Activated naive CD8-positive, alpha-beta T cell treated with anti-CD3 and anti-CD28 coated beads, Interleukin-2, amount 10 ng/mL, durations not matched to agents 7 days and 5 days (primary cell): ENCODE measurements at places on chromosomes 16 and 17.
A peak's percentile ranks its signal among the peaks of the same experiment; 100 is the strongest.

- no peak for DNase-seq
Measured at GRCh38 chr17:79947351-79948031, 88.2 kb downstream of the TBC1D16 start.

DNA sequence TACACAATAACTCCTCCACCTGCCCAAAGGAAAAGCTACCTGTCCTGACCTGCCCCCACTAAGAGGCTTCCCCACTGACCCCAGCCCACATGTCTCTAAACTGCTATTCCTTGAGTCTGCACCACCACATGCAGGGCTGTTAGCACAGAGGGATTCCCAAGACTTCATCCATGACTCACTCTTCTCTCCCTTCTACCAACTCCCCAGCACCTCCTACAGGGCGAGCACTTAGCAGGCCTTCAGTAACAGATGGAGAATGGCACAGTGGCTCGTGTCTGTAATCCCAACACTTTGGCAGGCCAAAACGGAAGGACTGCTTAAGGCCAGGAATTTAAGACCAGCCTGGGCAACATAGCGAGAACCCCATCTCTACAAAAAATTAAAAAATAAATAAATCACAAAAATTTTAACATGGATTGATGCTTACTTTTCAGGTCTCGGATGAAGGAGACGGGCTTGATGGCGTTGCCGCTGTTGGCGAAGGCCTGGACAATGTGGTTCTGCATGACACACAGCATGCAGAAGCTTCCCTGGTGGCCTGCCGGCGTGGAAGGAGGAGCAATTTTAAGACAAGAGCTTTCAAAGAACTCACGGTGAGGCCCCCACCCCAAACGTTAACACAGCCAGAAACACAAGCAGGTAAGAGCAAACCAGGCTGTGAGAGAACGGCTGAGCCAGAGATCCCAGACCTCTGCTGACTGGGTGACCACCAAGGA, 12.0 kb downstream of the USP36 start:
- no peak for DNase-seq

DNA sequence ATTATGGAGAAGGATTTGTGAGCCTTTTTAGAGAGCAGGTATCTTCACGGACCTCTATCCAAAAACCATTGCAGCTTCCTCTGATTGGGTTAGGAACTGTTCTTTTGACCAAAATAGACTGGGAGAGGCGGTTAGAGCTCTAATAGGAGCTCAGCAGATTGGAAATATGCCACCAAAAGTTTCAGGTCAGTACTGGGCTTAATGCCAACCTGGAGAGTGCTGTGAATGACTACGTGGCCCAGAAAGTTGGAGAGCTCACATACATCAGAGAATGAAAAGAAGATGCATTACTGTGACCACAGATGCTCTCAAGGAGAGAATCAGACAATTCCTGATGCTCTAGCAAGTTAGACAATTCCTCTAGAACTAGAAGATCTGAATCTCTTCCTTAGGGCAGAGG, 86.5 kb downstream of the ABCA8 start:
- DNase-seq: no peak

- DNase-seq: peak; percentile 21
Measured at GRCh38 chr17:80107231-80108021, 6.0 kb downstream of the GAA start.

GRCh38 chr16:68416057-68417046, 32.0 kb downstream of the SMPD3 start:
- no peak for DNase-seq

GRCh38 chr17:43330876-43331639, 67.7 kb upstream of the ARL4D start:
- DNase-seq: no peak

DNA sequence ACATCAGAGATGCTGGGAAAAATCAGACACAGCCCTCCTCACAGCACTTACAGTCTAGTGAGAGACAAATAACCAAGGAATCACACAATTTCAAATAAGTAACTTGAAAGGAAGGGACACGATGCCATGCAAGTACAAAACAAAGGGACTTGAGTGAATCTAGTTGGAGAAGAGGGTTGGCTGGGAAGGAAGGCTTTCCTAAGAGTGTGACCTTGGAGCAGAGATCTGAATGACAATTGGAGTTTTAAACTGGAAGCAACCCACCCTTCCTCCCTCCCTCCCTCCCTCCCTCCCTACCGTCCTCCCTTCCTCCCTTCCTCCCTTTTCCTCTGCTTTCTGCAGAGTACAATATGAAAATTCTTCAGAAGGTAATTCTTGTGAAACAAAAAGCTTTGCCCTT, 31.1 kb downstream of the ADAMTS18 start:
- no peak for DNase-seq

GRCh38 chr16:49601576-49601975, 228.0 kb downstream of the C16orf78 start:
- DNase-seq: no peak

DNA sequence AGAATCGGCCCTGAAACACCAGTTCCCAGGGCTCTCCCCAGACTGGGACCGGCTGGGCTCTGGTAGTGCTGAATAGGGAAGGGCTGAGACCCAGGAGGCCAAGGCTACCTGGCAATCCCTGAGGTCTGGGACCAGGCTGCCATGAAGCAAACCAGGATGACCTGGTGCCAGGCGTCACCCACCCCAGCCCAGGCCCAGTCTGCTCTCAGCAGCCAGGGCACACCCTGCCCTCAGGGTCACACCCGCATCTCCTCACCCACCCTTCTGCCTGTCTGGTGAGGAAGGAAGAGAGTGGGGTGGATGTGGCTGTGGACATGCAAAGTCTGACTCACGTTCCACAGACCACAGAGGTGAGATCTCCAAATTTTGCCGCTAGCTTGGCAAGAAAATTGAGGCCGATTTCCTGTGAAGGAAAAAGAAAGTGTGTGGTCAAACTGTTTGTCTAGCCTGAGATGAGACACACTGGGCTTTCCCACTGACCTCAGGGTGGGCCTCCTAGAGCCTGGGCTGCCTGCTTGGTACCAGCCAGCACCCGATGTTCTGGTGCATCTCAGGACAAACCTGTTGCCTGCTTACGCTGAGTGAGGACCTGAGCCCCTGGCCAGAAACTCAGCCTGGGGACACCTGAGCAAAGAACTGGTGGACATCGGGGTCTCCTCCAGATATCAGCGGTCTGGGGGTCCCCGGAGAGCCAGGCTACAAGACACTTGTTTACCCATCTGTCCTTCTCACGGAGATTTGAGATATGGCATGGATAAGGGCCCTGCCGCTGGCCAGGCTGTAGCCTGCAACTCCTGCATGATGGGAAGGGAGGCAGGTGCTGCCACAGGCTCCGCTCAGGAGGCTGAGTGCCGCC, 6.3 kb upstream of the RAB37 start:
- peak; percentile 62 for DNase-seq

- DNase-seq: no peak
Measured at GRCh38 chr16:5874899-5875298, 777.3 kb upstream of the EEF2KMT start.

DNA sequence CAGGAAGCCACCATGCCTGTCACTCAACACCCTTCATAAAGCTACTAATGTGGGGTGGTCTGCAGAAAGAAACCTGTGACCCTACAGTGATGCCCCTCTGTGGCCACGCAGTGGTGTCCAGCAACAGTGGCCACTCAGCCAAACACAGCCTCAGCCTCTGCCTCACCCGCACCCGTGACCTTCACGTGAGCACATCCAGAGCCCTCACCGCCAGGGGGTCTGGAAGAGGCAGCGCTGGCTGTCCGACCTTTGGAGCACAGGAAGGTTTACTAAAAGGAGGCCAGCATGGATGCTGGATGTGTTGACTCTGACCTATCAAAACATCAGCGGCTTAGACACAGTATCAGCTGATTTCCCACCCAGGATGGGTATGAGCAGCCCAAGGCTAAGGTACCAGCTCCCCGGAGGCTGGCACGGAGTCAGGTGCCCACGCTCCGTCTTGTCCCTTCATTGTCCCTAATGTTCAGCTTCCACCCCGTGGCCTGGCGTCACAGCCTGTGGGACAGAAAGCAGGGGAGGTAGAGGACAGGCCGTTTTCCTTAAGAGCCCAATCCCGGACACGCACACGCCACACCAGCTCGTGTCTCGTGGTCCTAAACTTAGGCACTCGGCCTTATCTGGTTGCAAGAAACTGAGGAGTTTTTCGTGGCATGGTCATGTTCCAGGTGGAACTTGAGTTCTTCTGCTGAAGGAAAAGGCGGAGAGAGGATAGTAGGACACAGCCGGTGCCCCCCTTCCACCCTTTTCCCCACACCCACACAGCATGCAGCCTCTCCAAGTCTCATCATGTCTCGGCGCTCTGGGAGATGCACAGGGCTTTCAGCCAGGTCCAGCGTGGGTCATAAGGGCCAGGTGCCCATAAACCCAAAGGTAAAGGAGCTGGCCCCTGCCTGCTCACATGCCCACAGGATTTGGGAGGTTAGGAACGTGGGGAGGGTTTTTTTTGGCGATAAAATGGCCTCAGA, 49.7 kb upstream of the ENDOV start:
- DNase-seq: peak; percentile 12
